Nephron progenitor cell (in vitro differentiated cells): ENCODE measurements at places on chromosomes 4 and X.

DNA sequence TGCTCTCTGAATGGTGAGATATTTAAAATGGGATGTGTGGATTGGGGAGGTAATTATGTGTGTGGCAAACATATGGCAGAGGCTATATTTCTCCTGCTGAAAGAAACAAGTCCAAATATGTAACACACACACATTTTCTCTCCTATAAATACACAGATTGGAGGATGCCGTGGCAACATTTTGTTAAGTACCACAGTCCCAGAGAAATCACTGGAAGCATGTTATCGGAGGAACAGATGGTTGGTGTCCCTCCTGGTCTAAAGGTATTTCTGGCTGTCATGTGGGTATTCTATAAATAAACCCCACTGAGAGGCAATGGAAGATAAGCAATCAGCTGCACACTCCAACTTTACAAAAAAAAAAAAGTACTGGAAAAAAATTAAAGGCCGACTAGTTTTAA, 528.3 kb upstream of the BOD1L1 start:
- no peak for DNase-seq

- DNase-seq = no peak
Observed at GRCh38 chr4:37988670-37989069, 28.5 kb downstream of the PTTG2 start.

- no peak for DNase-seq
Observed at GRCh38 chr4:107863850-107864371, 39.2 kb downstream of the SGMS2 start.

GRCh38 chrX:16164748-16165147, 2.5 kb upstream of the MAGEB17 start:
- no peak for DNase-seq

DNA sequence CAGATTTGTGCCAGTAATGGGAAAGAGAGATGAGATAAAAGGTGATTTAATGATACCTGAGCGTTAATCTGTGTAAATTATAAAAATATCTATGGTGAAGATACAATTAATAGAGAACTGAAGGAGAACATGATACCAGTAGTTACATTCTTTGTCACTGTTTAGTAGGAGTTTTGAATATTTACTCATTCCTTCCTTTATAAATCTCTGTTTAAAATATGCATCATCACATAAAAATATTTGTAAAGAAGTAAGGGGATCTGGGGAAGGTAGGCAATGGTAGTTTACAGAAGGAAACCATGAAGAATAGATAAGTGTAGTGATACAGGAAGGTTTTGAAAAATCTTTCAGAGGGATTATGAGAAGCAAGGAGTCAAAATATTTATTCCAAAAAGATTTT, 190.6 kb upstream of the PCDH18 start:
- DNase-seq = no peak

DNA sequence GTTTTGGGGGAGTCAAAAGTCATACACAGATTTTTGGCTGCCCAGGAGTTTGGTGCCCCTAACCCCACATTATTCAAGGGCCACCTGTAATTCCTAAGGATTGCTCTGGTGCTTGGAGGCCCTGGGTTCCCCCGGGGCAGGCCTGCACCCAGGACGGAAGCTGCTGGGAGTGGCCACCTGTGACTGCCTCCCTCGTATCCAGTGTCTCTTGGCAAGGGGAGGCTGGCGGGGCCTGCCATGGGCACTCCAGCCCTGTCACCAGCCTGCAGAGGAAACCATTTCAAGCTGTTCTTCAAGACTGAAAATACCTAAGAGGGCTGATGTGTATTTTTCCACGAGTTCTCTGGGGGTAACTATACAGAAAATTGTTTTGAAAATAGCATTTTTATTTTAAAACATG, 24.5 kb upstream of the GPR78 start:
- no peak for DNase-seq

DNA sequence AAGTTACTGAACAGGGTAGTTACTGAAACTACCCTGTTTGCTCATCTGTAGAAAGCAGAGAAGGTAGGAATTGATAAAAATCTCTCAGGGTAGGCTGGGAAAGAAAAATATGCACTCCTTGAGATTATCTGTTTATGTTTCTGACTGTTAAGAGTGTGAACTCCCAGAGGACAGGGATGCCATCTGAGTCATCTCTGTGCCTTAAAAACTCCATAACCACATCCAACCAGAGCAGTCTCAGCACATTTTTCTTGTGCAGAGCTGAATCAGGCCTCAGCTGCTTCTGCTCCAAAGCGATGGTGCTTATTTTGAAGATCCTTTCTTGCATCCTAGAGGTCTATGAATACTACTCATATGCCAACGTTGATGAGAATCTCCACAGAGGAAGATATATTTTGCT, 9.9 kb downstream of the CENPVL3 start:
- no peak for DNase-seq

GRCh38 chr4:185566425-185566824, 31.1 kb upstream of the PDLIM3 start:
- DNase-seq = no peak

DNA sequence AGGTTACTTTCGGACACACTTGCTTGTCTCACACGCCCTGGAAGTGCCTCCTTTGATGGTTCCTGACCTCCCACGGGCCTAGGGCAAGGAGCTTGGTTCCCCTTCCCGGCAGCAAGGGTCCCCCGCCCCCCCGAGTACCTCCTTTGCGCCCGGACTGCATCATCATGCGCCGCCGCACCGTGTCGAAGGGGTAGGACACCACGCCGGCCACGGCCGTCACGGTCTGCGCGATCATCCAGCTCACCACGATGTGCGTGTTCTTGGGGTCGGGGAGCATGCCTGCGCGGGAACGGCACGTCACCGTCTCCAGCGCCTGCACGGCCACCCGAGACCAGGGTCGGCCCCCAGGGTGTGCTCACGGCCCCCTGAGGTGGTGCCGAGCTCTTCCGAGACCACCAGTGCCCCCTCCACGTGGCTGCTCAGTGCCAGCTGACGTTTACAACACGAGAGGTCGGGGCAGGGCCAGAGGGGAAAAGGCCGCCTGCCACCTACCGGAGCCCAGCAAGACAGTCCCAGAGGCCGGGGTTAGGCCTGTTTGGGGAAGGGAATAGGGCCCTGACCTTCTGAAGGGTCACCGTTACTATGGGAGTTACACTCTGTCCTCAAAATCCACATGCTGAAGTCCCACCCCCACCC, 4.7 kb downstream of the SLC25A6 start:
- DNase-seq = no peak

DNA sequence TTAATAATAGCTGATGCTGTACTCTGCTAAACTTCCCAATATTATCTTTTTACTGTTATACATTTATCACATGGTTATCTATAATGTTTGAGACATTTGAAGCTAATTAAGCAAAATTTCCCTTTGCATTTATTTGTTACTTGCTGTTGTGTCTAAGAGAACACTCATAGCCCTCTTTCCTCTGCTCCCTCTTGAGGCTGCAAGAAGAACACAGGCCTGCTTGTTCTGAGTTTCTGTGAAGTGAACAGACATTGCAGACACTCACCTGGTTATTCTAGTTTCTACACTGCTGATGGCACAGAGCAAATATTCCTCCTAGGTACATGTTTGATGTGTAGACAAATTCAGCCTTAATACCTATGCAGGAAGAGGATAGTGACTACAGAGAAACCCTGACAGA, 367.8 kb downstream of the GASK1B start:
- DNase-seq = no peak

GRCh38 chrX:39725114-39725513, 372.6 kb downstream of the BCOR start:
- no peak for DNase-seq

DNA sequence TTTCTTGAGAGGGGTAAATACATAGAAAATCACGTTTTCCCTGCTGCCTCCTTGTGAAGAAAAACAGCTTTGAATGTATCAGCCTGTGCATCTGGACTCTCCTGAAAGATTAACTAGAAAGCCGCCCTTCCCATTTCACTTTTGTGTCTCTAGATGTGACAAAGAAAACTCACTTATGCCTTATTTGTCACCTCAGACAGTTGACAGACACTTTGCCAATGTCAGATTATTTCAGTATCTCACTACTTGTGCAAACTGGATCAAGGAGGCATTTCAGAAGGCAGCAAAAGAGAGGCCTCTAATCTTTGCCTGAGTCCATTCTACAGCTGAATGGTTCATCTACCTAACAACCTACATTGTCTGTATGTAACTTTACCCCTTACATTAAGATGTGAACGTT, 754.9 kb downstream of the RPA4 start:
- DNase-seq = no peak

- no peak for DNase-seq
Observed at GRCh38 chrX:15215366-15215765, 54.5 kb downstream of the ASB9 start.
